ENCODE measurements at places on chromosomes 12 and 14. TPM values are rescaled to one million over a fixed set of nuclear protein-coding genes. Genes with fewer than 3 reads are reported as not detected.

Gene RNU4-1
- 6,066 TPM for total RNA-seq

Gene TCHP
- 20.8 TPM for total RNA-seq

DNA sequence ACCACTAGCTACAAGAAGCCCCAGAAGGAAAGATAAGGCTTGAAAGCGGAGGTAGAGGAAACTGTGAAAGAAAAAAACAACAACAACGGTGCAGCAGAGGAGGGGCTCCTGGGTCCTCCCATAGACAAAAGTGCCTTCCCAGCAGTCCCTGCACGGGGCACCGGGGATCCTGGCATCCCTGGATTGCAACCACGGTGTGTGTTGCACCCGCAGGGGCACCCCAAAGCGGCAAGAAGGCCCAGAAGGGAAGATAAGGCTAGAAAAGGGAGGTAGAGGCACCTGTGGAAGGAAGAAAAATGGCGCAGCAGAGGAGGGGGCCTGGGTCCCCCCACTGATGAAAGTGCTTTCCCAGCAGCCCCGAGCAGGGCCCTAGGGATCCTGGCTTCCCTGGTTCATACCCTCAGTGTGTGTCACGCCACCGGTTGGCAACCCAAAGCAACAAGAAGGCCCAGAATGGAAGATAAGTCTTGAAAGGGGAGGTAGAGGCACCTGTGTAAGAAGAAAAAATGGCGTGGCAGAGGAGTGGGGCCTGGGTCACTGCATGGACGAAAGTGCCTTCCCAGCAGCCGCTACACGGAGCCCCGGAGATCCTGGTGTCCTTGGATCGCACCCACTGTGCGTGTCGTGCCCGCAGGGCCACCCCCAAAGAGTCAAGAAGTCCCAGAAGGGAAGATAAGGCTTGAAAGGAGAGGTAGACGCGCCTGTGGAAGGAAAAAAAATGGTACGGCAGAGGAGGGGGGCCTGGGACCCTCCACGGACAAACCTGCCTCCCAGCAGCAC lies 281.0 kb downstream of the ALG10 start:
- DNase-seq, result no peak

- no peak for DNase-seq
Observed at GRCh38 chr12:75322464-75322863, 7.7 kb downstream of the CAPS2 start.

- DNase-seq, result no peak
Observed at GRCh38 chr12:51869931-51870330, 18.0 kb upstream of the ANKRD33 start.

Measured in endothelial cell (in vitro differentiated cells).